Stimulated activated CD4-positive, alpha-beta T cell treated with anti-CD3 and anti-CD28 coated beads, Interleukin-15, amount 100 ng/mL, for 48 hours (primary cell): ENCODE measurements at places on chromosomes 6 and 20.

GRCh38 chr6:94636780-94637385, 940.5 kb upstream of the MANEA start:
- DNase-seq = no peak

GRCh38 chr6:117674991-117675657, at the start of gene NUS1:
Gene NUS1, plus strand, starts transcription at chr6:117675469. Its CDS starts 202 bp downstream, at chr6:117675671.
- DNase-seq = peak; percentile 96

- DNase-seq = no peak
Measured at GRCh38 chr6:163741743-163742363, 327.3 kb downstream of the QKI start.

DNA sequence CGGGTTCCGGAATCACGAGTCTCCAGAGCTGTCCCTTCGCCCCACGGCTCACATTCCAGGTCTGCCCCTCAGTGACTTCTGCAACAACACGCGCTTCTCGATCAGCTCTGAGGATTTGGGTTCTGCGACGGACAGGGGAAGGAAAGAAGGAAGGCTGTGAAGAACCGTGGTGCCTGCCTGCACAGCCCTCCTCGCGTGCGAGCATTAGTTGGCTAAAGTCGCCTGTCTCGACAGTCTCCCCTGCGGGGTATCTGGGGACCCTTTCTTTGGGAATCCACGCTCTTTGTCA, 23.1 kb downstream of the VPS52 start:
- DNase-seq = peak; percentile 13

GRCh38 chr6:159879856-159880255, 10.9 kb upstream of the MAS1 start:
- no peak for DNase-seq

GRCh38 chr6:95228636-95229035, 348.7 kb upstream of the MANEA start:
- DNase-seq = no peak

DNA sequence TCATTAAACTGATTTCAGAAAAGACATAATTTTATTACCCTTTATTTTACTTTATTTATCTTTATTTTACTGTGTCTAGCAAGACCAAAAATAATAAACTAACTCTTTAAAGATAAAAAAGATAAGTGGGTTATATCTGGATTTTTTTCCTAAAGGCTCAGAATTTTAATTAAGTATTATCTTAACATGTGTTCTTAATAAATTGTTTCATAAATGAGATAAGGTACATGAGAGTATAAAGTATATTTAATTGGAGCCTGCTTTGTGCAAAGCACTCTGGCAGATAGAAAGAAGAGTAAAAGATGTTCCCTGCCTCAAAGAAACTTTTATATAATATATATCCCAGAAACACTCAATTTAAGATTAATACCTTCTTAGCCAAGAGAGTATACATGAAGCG, 8.7 kb upstream of the FAM135A start:
- DNase-seq = no peak

DNA sequence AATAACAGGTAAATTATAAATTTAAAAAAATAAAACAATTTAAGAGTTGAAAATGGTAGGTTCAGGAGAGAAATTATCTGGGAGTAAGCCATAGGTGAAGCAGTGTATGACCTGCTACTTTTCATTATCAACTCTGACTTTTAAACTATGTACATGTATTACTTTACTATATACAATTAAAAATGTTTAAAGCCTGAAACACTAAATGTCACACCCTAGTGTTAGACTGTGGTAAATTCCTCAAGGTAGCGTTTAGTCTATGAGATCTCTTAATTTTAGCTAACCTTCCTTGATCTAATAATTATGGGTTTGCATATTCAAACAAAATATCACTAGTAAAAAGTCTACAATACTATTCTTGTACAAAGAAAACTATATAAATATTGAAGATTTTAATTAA, 22.3 kb upstream of the TBC1D32 start:
- no peak for DNase-seq

DNA sequence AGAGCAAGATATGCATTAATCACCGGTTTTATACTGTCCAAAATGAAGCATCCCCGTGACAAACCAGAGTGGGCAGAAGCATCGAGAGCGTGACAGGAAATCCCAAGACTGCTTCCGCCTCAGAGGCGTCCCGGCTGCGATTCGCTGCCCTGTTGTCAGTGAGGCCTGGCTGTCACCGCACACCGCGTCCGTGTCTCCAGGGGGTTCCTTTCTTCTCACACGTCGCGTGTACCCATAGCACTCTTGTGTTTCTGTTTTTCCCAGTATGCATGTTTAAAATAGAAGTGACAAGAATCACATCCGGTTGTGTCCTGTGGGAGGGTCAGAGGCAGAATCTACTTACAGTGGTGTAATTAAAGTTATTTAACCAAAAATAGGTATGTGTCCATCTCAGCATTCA, 8.3 kb upstream of the ADRM1 start:
- DNase-seq = no peak

DNA sequence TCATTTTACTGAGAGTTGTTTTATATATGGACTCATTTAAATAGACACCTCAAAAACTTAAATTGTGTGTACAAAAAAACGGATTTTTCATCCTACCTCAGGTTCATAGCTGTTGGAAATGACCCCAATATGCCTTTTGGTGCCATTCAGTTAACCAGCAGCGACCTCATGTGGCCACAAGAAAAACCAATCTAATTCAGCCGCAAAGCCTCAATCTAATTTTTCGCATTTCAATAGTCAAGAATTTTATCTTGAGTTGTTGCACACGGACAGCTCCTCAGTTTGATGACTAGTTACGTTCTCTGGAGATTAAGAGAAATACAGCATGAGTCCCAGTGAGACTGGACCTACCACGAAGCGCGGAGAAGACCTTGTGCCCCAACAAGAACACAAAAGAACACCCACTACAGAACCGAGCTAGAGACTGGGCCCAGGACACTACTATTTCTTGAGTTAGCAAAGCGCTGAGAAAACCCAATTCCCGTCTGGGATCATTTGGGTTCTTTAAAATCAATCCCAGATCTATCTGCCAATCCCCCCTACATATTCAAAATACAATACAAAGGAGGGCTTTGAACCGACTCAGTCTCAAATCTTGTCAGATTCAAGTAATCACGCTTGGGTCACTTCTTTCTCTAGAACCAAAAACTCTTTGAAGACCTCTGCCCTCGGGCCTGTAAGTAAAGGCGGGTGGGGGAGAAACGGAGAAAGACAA, 1.1 kb downstream of the TCP11 start:
- DNase-seq = peak; percentile 34

DNA sequence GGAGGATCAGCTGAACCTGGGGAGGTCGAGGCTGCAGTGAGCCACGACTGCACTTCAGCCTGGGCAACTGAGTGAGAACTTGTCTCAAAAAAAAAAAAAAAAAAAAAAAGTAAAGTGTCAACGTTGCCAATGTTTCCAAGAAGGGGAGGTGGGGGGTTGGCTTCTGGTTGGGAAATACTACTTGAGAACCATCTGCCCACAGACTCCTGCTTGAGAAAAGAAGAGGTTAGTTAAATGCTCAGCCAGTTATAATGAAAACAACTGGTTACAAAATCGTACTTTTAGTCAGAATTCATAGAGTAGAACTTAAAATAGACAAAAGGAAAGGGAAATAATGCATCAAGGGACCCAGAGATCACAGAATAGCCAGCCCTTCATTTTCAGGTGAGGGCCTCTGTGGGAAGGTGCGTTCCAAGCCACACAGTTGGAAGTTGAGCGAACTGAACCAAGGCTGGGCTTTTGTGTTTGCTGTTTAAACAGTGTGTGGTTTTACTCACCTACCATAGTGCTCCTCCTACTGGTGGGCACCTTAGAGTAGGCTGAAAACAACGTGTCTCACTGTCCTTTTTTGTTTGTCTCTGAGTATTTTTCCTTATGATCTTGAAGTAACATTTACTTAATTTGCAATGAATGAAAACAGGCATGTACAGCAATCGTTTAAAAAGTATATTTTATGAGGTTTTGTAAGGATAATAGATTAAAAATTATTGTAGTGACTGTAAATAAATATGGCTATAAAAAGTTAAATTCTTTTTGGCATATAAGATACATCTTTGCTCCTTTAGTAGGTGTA, 200.7 kb downstream of the BCAS1 start:
- peak; percentile 65 for DNase-seq

GRCh38 chr6:141877275-141877983, 255.3 kb upstream of the GJE1 start:
- no peak for DNase-seq

DNA sequence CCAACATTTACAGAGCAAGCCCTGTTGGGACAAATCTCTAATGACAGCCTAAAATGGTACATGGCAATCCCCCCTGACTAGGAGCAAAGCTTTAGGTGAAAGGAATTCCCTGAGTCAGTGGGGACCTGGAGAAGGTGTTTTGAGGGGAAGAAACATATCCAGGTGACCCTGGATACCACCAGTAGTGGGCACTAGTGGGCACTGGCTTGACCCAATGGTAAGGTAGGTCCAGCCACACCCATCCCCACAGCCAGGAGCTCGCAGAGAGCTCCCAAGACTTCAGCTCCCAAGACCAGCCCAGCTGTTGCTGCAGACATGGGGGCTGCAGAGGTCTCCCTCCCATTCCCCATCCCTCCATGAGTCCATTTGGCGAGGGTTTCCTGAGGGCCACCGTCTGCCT, 19.5 kb downstream of the GRM4 start:
- no peak for DNase-seq

- no peak for DNase-seq
Measured at GRCh38 chr20:44632103-44632752, 19.3 kb downstream of the ADA start.

DNA sequence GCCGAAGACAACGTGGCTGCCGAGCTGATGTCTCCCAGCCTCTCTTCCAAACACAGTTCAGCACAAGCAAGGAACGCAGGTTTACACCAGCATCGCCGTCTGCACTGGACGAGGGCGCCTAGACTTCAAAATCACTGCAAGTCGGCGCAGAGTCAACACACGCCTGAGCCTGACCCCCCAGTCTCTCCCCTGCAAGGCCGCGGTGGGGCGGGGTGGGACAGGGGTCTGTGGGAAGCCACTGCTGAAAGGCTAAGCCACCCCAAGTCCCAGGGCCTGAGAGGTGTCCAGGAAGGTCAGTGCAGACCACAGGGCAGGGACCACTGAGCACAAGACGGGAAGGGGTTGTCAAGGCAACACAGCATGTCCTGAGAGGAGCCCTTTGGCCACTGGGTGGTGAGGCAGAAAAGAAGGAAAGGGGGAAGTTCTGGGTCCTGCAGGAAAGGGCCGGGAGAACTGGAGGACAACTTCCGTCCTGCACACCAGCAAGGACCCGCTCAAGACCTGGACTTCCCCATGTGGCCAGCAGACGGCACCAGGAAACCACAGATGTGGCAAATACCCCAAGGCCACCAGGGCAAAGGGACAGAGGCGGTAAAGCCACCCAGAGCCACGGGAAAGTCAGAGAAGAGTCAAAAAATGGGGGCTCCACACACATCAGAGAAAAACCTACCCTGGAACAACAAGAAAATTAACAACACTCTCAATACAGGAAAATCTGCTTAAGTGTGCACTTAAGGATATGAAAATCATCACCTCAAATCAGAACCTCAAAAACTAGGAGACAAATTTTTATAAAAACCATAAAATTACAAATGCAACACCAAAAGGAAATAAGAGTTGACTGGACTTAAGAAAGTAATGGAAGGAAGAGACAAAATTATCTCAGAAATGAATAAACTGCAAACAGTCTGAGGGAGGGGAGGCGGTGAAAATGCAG, 84.8 kb downstream of the TAF4 start:
- no peak for DNase-seq

GRCh38 chr6:83597051-83597450, 84.7 kb downstream of the PRSS35 start:
- DNase-seq = no peak

DNA sequence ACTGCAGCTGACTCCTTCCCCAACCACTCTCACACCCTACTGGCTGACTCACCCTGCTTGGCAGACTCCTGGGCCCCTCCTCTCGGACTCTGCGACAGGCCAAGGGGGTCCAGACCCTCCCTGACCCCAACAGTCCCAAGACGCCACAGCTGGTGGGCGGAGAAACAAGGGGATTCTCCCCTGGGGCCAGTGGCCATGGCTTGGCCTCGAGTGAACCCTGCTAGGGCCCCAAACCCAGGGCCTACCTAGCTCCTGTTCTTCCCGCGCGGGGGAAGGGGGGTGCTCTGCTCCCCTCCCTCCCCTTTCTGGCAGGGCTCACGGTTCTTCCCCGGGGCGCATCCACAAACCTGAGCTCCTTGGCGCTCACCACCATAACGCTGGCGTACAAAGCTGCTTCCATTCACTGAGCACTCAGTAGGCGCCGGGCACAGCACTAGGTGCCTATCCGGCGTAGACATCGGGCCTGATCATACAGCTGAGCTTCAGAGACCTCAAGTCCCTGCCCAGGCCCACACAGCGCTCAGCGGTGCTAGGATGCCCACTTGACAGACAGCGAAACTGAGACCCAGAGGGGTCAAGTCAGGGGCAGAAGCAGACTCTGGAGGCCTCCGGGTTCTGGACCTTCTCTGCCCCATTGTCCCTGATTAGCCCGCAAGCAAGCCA, 597 bp downstream of the ADA start:
- no peak for DNase-seq

DNA sequence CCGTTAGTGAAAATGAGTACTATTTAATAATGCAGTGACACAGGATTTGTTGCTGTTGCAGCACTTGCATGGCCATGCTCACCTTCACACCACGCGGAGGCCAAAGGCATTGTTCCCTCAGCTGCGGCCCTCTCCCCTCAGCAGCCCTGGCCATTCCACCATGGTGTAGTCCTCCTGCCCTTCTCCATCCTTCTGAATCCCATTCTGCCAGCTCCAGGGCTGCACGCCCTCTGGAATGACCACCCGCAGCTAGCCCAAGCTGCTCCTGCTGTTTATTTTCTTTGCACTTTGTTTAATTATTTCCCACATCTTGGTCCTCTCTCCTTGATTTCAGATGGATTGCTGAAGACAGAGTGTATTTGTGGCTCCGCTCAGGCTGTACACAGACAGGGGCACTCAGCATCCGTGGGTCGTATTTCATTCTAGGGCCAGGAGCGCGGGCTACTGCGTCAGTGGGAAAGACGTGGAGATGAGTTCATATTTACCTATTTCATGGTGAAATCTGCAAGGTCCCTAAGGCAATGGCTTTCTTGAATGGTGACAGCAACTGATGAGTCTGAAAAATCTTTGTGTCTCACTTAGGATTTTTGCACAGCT, 81.4 kb upstream of the DUSP22 start:
- DNase-seq = no peak

DNA sequence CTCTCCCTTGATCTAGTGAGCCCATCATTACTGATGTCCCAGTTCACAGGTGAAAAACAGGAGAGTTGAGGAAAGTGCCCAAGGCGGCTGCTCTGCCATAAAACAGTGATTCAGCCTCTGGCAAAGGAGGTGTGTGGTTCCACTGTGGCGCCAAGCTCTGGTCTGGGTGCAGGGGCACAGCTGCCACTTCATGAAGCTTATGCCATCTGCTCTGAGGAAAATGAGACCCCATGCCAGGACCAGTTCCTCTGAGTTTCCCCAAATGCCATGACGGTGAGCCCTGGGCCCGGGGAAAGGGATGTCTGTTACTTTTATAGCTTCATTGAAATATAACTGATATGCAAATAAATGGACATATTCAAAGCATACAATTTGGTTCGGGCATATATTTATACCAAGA, 33.7 kb upstream of the ZBP1 start:
- no peak for DNase-seq

GRCh38 chr6:150249261-150249660, 106.4 kb downstream of the PPP1R14C start:
- no peak for DNase-seq

GRCh38 chr20:23476015-23476754, 14.7 kb upstream of the CST8 start:
- no peak for DNase-seq
